ENCODE measurements at places on chromosomes 13 and 19.

DNA sequence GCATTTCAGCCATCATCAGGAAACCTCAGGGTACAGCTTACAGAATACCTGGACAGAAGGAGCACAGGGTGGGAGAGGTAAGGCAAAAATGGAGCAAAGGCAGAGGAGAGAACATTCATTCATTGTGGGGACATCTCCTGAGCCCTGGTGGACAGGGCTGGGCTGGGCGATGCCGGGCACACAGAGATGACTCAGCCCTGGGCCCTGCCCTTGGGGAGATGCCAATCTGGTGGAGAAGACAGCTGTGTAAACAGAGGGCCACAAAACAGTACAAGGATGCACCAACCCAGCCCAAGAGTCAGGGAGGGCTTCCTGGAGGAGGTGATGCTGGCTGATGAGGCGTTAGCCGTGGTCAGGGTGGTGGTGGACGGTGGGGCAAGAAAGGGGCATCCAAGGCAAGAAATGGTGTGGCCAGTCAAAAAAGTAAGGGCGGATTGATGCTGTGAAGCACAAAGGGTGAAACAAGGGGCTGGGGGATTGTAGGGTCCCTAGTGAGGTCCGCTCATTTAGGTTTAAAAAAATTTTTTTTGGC is 3.6 kb upstream of the HAS1 start:
- DNase-seq = no peak

GRCh38 chr13:101565317-101565716 is 112.8 kb downstream of the ITGBL1 start:
- DNase-seq = no peak

- DNase-seq = no peak
Measured at GRCh38 chr13:73608711-73609485, 525.3 kb downstream of the KLF12 start.

- no peak for DNase-seq
Measured at GRCh38 chr13:66745307-66745706, 484.8 kb downstream of the PCDH9 start.

- DNase-seq = no peak
Measured at GRCh38 chr19:4234862-4235201, 5.5 kb downstream of the EBI3 start.

- no peak for DNase-seq
Measured at GRCh38 chr13:66640231-66640630, 589.9 kb downstream of the PCDH9 start.
